ENCODE measurements at places on chromosomes 12 and 14.
A peak's percentile ranks its signal among the peaks of the same experiment; 100 is the strongest.

GRCh38 chr14:104660597-104660996 is 28.8 kb upstream of the INF2 start:
- DNase-seq, result no peak

DNA sequence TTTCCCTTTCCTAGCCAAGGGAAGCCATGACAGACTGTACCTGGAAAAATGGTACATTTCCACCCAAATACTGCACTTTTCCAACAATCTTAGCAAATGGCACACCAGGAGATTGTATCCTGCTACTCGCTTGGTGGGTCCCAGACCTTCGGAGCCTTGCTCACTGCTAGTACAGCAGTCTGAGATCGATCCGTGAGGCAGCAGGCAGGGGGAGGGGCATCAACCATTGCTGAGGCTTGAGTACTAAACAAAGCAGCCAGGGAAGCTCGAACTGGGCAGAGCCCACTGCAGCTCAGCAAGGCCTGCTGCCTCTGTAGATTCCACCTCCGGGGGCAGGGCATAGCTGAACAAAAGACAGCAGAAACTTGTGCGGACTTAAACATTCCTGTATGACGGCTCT is 218.8 kb downstream of the LRIG3 start:
- DNase-seq, result no peak

DNA sequence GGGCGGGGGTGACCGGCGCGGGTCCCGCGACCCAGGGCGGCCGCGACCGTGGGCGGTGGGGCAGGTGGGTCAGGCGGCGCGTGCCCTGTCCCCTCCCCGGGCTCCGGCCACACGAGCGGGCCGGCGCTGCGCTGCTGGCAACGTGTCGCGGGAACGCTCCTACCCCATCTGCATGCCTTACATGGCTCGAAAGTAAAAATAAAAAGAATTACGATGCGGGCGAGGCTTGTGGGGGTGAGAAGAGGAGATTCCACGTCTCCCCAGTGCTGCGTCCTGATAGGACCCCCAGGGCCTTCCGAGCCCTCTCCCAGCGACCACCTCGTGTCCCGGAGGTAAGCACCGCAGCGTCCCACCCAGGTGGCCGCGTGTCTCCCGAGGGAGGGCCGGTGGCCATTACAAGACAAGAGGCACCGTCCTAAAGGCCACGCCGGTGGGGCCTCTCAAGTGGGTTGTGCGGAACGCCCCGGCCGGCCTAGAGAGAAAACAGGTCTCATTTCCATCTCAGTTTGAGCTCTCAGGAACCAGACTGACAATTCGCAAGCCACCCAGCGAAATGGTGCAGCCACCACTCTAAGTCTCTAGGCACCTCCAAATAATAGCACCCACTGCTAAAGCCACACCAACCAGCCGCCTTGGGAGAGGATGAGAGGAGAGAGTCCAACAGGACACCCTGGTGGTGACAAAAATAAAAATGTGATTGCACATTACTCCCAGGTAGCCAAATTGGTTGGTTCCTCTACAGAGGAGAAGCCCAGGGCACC is 612 bp upstream of the FOXN3 start:
- peak; percentile 76 for DNase-seq

DNA sequence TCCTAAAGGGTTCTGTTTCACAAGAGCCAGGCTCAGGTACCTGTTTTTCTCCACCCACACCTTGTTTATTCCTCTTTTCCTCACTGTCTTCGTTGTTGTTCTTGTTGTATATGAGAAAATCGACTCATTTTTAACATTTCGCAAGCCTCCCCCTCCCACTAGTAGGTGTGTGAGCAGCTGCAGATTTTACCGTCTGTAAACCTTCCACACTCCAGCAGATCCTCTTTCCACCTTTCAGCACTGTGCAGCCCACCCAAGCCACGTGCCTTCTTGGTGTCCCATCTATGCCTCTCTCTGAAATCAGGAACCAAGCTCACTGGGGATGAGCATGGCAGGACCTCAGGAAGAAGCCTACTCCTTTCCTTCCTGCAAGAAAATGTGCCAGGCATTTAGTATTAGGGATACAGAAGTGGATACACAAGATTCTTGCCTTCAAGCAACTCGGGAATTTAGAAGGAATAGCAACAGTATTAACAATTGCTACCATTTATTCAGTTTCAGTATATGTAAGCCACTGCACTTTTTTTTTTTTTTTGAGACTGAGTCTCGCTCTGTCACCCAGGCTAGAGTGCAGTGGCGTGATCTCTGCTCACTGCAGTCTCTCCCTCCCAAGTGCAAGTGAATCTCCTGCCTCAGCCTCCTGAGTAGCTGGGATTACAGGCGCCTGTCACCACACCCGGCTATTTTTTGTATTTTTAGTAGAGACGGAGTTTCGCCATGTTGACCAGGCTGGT is 113.6 kb downstream of the CHST11 start:
- no peak for DNase-seq

GRCh38 chr12:45389426-45389825 is 173.5 kb downstream of the ANO6 start:
- DNase-seq, result no peak

- DNase-seq, result no peak
Observed at GRCh38 chr12:2156333-2156732, 103.5 kb downstream of the CACNA1C start.

DNA sequence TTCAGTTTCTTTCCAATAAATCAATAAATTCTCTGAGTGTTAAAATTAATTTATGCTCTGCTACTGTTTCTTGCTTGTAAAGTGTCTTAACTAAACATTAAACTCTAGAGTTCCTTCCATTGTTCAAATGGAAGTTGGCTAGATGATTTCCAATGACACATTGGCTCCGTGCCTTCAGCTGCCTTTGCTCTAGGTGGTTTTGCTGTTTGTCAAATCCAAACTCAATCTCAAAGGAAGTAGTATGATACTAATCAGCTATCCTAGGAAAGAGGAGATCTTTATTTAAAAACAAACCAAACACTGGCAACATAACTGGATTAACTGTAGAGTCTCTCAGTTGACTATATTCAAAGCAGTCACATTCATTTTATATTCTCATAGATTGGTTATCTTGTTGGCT is 356.4 kb downstream of the FOXG1 start:
- DNase-seq, result no peak
